ENCODE measurements at places on chromosomes 6 and 20.

GRCh38 chr6:67634199-67634598, 1000.9 kb upstream of the ADGRB3 start:
- no peak for DNase-seq

GRCh38 chr6:63452125-63452524, 120.2 kb upstream of the LOC128125822 start:
- DNase-seq: no peak

GRCh38 chr6:86526238-86526637, 411.1 kb upstream of the HTR1E start:
- no peak for DNase-seq

GRCh38 chr6:88529726-88530125, 363.6 kb upstream of the CNR1 start:
- no peak for DNase-seq

GRCh38 chr20:39214828-39215227, 252.7 kb downstream of the DHX35 start:
- no peak for DNase-seq

DNA sequence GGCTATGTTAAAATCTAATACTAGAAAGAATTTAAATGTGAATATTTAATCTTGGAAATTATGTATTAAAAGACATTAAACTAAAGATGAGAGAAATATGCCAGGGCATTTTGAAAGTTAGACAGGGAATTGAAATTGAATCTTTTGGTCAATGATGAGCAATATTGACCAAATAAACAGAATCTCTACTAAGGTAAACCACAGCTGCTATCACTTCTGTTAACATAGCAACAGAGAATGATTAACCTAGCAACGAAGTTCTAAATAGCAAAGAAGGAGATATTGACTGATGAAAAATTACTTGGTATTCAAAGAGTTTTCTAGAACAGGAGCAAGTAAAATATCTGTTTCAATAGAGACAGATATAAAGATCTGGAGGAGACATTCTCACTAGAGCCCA, 45.2 kb upstream of the RSPO3 start:
- DNase-seq: no peak

GRCh38 chr6:52595000-52595795, 18.3 kb upstream of the TRAM2 start:
- DNase-seq: no peak

DNA sequence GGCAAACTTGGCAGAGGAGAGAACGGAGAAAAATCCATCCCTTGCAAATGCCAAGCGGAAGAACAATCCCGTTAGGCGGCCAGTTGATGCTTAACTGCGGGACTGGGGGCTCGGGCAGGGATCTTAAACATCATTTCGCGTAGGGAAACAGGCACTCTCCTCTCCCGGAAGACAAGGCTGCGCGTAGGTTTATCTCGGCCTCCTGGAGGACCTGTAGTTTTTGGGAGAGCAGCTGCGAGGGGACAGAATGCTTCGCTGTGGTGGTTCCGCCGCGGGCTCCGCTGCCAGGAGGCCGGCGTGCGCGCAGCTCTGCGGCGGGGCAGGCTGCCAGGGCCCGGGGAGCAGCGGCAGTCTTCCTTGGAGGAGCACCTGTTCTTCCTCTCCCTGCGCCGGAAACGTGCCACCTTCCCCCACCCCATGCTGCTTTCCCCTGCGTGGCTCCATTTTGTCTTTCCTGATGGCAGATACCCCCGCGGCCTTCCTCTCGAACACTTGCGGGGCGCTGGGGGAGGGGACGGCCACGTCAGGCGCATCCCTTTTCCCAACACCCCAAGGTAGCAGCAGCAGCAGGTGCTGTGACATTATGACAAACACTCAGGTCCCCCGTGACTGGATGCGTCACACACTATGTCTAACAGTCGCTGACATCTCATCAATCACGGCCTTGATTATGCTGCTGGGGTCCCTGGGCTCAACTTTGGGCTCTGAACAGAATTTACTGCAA, 230.7 kb upstream of the BTBD3 start:
- no peak for DNase-seq

GRCh38 chr20:43751167-43752050, 24.6 kb upstream of the GTSF1L start:
- DNase-seq: no peak

DNA sequence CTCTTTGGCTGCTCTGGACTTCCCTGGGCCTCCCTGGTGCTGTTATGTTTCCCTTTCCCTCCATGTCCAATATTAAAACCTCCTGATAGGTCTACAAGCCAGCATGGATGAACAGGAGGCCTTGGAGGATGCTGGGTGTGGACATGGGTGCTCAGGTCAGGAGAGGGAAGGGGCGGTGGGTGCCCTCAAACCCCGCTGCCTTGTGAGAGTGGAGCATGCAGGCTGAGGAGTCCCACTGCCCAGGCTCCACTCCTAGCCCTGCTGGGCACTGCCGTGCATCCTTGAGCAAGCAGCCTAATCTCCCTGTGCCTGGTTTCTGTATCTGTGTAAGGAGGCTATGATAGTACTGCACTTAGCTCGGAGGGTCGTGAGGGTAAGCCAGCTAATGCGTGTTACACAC, 18.4 kb upstream of the CCDC167 start:
- no peak for DNase-seq

- no peak for DNase-seq
Measured at GRCh38 chr6:18845896-18846295, 458.7 kb downstream of the RNF144B start.

DNA sequence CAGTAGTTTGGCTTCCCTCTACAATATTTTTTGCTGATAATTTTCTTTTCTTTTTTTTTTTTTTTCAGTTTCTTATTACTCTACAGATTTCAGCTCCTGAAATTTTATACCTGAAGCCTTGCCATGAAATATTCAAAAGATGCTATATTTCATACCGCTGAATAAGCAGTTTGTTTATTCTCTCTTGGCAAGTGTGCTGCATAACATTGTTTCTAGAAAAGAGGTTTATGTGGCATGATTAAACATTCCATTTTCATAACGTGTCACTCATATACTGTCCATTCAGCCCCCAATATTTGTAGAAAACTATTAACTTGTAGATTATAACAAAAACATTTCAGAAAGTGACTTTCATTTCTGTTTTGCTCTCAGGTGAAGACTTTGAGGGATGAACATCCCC, 174.4 kb upstream of the NOX3 start:
- no peak for DNase-seq

GRCh38 chr6:43185391-43185985, 3.5 kb downstream of the CUL9 start:
- no peak for DNase-seq

DNA sequence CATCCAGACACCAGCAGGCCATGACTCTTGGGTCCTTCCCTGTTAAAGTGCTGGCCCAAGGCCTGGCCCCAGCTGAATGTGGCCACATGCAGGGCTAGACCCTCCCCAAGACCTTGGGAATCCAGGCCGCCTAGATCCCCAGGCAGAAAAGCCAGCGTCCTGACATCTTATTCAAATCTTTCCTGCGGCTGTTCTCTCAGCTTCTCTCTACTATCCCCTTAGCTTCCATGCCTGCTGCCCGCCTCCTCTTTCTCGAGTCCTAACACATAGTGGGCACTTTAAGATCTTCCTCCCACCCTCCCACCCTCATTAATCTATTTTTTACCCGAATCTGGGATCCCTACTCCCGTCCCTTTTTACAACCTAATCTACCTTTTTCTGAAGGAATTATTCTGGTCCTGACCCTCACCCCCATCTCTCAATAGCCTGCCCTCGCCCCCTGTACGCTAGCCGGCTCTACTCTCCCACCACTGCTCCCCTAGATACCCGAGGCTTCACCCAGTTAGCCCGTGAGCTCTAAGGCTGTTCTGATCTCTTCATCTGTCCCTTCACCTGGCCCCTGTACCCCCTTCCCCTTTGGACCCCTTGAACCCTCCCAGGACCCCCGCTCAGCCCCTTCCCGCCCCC, at the start of gene CCHCR1:
CCHCR1 (minus strand) TSS at position 290 of the 627 bp plus-strand sequence; CDS start at position 88, 202 bp downstream.
- DNase-seq: no peak

GRCh38 chr6:79066828-79067227, 11.2 kb downstream of the PHIP start:
- DNase-seq: no peak

DNA sequence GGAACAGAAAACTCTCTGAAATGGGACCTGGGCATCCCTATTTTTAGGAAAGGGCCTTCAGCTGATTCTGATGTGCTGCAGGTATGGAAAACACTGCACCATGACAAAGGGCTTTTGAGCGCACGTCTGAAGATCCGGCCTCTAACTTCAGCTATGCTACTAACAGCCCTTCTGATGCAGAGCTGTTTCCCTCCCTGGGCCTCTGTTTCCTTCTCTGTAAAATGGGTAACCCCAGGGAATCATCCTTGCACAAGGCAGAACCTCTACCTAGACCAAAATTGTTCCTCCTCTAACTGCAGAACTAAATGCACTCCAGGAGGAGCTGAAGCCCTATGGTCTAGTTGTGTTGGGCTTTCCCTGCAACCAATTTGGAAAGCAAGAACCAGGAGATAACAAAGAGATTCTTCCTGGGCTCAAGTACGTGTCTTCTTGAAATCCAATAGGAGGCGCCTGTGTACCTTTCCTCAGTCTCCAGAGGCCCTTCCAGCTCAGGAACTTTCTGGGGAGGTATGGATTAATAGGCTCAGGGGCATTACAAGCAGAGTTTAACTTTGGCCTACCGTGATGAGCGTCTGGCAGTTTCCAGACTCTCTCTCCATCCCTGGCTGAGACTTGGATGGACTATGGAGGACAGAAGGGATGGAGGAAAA, 5.9 kb downstream of the GPX5 start:
- no peak for DNase-seq

DNA sequence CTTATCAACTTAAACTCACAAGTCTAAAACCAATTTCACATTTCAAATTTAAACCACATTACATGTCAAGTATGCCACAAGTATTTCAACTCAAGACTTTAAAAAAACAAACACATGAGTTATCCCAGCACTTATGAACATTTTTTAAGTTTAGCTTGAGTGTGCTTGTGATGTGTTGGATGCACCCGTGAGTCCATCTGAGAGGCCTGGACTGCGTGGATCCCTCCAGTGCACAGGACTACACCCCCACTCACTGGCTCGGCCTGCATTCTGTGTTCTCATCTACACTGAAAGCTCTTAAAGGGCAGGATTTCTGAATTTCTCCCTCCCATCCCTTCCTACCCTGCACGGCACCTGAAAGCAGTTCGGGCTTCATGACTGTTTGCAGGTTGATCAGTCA, 128.8 kb upstream of the CD93 start:
- DNase-seq: no peak

DNA sequence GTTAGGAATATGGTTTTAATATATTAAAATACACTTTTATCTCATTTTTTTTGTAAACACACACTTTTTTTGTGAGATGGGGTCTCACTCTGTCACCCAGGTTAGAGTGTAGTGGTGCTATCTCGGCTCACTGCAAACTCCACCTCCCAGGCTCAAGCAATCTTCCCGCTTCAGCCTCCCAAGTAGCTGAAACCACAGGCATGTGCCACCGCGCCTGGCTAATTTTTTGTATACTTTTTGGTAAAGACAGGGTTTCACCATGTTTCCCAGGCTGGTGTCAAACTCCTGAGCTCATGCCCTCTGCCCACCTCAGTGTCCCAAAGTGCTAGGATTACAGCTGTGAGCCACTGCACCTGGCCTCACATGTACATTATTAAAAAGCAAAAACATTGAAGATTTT, 10.8 kb downstream of the IPCEF1 start:
- DNase-seq: no peak

GRCh38 chr6:80145509-80145908, 39.0 kb downstream of the BCKDHB start:
- no peak for DNase-seq

DNA sequence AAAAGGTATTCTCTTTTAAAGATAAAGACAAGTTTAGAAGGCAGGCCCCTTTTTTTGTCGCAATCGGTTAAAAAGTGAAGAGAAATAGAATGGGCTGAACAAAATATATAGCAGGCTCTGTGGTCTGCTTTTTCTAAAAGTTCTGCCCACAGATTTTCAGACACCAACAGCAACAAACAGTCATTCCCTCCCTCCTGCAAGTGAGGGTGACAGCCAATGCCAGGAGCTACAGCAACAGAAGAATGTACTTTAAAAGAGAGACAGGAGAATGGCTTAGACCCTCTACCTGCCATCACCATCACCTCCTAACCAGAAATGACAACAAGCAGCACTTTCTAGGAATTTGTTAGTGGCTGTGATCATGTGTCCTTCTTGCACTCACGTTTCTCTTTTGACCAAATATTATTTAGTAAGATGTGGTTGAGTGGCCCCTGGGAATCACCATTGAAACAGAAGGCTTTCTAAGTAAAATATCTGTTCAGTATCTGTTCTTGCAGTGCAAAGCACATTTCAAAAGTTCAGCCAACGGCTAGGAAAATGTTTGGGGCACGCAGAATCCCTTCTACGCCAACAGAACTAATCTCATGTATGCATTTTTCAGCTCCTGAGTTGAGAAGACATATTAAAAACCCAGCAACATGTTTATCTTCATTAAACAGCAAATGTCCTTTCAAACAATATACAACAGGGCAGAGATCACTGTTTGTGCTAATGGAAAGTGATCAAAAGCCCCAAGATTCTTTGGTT, 248.5 kb downstream of the ATXN1 start:
- no peak for DNase-seq

DNA sequence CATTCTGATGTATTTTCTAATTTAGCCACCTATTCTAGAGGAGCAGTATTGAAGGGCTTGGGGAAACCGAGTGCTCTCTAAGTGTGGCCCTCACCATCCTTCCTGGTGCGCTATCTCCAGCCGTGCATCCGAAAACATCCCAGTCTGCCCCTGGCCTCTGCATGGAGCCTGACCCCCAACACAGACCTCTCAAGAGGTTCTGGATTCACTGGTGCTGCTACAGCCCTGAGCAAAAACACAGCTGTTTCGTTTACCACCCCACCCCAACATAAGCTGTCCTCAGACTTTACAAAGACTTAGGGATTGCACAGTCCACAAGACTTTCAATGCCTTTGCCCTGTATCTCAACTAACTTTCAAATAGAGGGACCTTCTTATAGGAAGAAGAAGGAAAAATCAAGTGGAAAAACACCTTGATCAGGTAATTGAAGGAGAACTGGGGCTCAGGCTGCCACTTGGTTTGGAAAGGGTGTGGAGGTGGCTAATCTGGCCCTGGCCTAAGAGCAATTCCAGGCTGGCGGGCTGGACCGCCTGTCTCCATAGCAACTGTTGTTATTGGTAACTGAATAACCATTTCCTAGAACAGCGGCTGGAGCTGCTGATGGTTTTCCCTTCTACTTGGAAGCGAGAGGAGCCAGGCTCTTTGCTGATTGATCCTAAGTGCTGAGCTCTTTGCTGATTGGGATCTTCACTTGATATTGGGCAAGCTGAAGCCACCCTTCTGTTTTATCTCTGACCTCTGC, 90.2 kb upstream of the TOX2 start:
- DNase-seq: no peak

DNA sequence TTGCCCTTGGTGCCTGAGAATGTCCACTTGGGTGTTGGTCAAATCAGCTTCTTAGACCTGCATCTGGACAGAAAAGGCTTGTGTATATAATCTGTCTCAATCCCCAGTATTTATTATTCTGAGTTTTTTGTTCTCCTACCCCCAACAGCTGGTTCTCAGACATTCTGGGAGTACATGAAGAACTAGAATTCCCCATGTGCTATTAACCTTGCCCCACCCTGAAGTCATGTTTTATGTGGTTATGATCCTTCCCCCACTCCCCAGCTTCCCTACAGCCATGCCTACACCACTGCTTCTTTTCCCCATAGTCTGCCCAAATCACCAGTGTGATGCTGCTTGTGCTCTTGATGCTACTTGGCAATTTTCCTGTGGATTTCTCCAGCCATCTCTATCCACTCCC, 157.0 kb downstream of the ADAT2 start:
- no peak for DNase-seq

- DNase-seq: no peak
Measured at GRCh38 chr20:54054516-54054915, 15.9 kb downstream of the BCAS1 start.

GRCh38 chr6:169081248-169081647, 172.4 kb downstream of the THBS2 start:
- DNase-seq: no peak

All from stimulated activated CD8-positive, alpha-beta memory T cell treated with anti-CD3 and anti-CD28 coated beads, Interleukin-15, amount 100 ng/mL, for 24 hours (primary cell).